ENCODE measurements at places on chromosomes 7 and 10.

GRCh38 chr7:116971869-116972268 is 18.6 kb downstream of the ST7 start:
- DNase-seq = no peak

DNA sequence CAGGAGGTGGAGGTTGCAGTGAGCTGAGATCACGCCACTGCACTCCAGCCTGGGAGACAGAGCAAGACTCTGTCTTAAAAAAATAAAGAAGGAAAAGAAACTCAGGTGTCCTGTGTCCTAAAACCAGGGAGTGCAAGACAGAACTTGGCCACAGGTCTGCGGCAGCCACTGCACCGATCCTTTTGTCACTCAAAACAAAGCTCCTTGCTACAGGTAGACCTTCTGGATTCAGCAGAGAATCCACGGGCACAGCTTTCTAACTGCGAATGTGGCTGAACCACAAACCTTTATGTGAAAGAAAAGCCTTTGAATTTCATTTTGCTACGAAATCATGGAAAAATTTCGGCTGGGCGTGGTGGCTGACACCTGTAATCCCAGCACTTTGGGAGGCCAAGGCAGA is 634.9 kb downstream of the CALN1 start:
- DNase-seq = no peak

GRCh38 chr10:70786799-70787415 is 1.7 kb upstream of the TBATA start:
- no peak for DNase-seq

- no peak for DNase-seq
Measured at GRCh38 chr10:8913720-8914119, 859.2 kb downstream of the GATA3 start.

DNA sequence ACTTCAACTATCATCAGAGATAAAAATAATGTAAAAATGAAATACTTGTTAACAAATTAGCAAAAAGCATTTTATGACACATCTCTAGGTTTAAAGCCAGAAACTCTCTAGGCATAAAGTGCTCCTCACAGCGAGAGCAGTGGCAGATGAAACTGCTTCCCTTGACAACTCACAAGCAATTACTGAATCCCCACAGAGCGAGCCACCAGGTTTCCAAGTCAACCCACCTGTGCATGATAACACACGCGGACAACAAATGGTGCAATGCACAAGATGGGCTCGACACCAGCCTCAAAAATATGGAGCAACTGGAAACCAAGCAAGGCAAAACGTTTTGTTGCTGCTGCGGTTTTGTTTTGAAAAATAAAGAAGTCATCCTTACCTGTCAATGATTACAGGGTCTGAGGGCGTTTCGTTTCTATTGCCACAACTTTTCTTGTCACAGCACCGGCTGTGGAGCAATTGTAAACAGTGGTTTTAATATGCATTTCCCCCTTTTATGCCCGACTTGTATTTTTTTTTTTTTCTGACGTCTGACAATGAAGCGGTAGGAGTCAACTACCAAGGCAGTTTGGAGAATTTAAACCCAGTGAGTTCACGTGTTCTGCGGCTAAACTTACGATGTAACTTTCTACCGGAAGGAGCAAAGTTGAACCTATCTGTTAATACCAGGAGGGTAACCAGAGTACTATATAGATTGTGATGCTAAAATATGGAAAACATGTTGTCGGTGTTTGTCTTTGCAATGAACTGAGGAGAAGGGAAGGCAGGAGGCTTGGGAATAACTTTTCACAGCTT is 7.0 kb downstream of the EBF3 start:
- DNase-seq = no peak

DNA sequence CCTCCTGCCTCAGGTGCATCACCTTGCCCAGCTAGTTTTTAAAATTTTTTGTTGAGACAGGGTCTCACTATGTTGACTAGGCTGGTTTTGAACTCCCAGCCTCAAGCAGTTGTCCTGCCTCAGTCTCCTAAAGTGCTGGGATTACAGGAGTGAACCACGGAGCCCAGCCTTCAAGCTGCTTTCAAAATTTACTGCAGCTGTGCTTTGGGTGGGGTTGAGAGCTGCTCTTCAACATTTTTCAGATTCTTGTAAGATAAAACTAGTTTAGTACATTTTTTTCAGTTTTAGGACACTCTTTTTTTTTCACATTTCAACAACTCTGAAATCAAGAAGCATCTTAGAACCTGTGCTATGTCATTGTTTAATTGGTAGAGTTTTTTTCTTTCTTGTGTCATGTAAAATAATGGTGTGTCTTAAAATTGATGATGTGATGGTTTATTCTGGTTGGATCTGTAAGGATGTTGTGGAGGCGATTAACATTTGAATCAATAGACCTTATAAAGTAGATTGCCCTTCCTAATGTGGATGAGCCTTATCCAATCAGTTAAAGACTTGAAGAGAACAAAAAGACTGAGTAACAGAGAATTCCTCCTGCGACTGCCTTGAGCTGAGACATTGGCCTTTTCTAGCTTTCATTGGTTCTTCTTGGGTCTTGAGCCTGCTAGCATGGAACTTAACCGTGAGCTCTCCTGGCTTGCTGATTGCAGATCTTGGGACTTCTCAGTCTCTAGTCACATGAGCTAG is 13.5 kb downstream of the PLEKHA8 start:
- no peak for DNase-seq

- no peak for DNase-seq
Measured at GRCh38 chr7:30281263-30281662, 3.1 kb upstream of the ZNRF2 start.

GRCh38 chr7:55523366-55523765 is 48.9 kb downstream of the VOPP1 start:
- no peak for DNase-seq

GRCh38 chr7:132519936-132520335 is 56.3 kb downstream of the PLXNA4 start:
- DNase-seq = no peak

DNA sequence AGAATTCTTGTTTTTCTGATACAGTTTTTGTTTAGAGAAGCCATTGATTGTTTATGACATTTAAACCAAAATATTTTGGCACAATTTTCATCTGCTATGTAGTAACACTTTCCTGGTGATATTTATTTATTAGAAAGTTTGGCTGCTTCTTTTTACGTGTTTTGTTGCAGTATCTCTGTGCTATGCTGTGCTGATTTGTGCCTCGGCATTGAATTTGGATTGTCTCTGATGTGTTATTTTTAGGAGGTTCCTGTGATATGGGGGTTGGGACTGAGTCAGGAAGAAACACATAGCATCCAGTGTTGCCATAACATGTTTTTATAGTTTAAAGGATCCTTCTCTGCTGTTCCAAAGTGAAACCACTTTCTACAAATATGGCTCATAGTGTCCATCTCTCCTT is 1197.7 kb upstream of the LRRN3 start:
- DNase-seq = no peak

DNA sequence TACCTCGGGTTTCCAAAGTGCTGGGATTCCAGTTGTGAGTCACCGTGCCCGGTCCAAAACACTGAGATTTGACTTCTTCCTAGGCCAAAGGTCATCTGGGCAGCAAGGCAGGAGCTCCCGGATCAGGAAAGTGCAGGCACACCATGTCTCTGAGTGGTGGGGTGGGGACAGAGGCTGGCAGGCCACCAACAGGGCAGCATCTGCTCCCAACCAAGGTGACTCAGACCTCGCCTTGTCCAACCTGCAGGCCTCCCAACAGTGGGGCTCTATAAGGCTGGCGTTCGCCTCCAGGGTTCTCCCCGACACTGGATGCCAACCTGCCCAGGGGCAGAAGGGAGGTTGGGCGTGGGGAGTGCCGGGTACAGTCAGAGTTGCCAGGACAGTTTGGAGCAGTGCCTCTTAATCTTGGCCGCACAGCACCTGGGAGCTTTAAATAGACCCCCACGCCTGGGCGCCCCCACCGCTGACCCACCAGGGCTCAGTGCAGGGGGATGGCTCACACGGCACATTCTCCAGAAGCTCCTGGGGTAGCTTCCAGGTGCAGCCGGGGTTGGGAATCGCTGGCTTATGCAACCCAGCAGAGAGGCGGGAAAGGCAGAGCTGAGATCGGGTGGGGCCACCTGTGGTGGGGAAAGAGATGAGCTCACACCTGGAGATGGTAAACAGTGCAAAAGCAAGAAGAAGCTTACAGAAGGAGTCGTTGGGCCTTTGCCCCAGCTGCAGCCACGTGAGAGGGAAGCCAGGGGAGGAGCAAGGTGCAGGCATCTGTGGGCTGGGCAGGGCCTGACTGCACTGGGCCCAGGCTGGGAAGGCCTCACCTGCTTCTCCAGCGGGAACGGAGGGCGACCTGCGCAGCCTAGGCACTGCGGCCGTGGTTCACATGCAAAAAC is 10.9 kb downstream of the CALML5 start:
- no peak for DNase-seq

DNA sequence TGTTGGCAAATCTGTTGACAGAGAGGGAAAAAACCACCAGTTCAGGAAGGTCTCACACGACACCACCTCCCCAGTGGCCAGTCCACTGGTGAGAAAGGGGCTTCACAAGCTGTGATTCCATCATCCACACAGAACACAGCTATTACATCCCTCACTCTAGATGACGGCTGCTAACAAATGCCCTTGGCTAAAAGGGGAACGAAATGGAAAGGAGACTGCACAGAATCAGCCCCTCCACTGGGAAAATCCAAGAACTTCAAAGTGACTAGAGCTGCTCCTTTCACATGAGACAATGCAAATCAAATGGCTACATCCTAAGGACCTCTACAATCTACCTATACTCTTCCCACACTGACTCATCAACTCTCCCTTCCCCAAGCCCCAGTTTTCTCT is 5.6 kb downstream of the PARP12 start:
- no peak for DNase-seq

DNA sequence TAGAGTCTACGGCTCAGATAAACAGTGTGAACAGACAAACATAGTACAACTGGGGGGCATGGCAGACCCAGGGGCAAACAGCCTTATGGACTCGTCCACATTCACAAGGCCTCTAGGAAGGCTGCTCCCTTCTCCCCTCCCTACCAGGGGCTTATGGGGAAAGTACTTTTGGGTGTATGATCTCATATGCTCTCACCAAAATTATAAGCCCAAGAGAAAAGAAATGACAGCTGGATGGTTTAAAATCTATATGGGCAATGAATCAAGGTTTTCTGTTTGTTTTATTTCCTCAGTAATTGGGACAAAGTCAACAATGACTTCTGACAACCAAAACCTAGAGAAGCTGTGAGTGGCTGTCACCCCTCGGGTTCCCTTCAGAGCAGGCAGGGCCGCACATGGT is 144.4 kb downstream of the PKD1L1 start:
- DNase-seq = no peak

GRCh38 chr7:147485660-147486210 is 1104.8 kb upstream of the C7orf33 start:
- DNase-seq = no peak

Measured in cerebellar nuclear complex (tissue), 1 donor.